ENCODE measurements at places on chromosomes 12 and 14.

GRCh38 chr14:72275242-72275641 lies 343.0 kb downstream of the RGS6 start:
- DNase-seq = no peak

GRCh38 chr12:76310110-76310509 lies 38.1 kb downstream of the BBS10 start:
- peak; percentile 71 for DNase-seq

GRCh38 chr12:113825705-113826104 lies 140.4 kb downstream of the RBM19 start:
- no peak for DNase-seq

- no peak for DNase-seq
Measured at GRCh38 chr14:84064316-84065125, 1465.4 kb upstream of the FLRT2 start.

DNA sequence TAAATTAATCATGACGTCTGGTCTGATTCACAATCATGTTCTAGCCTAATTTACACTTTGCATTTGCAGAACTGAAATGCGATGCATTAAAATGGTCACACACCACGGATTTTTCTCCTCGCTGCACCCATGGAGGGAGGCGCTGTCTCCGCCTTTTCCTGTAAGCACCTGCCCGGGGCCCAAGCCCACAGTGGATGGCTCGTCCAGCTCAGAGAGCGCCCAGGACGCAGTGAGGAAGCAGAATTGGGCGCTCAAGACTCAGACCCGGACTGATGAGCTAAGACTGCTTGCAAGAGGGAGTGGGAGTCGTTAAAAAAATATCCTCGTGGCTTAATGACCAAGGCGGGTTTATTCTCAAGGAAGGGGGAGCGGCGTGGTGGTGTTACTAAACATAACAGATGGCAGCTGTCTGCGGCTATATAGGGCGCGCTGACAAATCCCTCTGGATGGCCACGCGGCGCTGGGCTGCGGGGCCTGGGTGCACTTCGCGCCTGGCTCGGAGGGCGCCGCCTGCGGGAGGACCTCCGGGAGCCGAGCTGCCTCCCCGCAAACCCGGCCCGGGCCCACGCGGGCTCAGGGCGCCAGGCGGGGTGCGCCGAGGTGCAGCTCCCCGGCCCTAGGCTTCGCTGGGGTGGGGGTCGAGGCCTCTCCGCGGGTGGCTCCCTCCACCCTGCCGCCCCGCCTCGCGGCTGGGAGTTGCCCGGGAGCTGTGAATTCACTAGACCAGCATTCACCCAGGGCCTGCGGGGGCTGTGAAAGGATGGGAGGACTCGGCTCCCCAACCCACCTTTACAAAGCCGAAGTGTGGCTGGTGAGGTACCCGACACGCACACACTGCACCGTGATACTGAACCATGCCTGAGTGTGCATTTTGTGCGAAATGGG lies 78.7 kb downstream of the PPM1A start:
- DNase-seq = peak; percentile 16

- no peak for DNase-seq
Measured at GRCh38 chr14:68877993-68878575, 85.2 kb upstream of the ZFP36L1 start.

DNA sequence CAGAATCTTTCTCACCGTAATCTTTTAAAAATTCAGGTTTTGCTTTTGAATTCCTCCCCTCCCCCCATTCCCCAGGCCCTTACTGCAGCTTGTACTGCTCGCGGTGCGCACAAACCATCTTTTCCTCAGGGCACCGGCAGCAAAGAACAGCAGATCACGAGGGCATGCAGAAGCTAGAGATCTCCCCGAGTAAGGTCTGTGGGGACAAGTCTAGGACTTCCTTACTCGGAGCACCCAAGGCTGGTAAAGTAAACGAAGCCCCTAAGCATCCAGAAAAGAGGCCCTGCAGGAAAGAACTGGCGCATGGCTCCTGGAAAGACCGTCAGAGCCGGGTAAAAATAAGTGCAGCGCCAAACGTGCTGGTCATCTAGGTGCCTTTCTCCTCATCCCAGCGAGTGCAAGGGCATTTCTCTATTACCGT lies 727 bp downstream of the LDHB start:
- peak; percentile 49 for DNase-seq

DNA sequence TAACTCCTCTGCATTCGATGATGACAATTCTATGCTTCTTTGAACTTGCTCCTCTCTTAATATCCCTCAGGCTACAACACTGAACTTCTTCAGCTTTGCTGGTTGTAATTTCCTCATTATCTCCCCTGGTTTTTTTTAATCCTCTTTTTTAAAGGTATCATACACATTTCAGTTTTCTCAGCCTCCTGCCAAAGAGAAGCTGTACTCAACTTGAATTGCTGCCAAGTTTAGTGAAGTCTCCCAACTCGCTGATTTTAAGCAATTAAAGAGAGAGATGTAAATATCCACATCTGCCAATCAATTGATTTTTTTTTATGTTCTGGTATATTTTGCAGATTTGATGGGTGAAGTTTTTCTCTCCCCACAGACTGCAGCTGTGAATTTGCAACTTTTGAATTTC lies 817.8 kb downstream of the GALC start:
- no peak for DNase-seq

GRCh38 chr12:57845478-57846284 lies 848 bp downstream of the CTDSP2 start:
- DNase-seq = peak; percentile 54

- DNase-seq = no peak
Measured at GRCh38 chr14:91470216-91470615, 39.9 kb downstream of the PPP4R3A start.

- DNase-seq = no peak
Measured at GRCh38 chr12:118145113-118145797, 9.3 kb downstream of the PEBP1 start.

DNA sequence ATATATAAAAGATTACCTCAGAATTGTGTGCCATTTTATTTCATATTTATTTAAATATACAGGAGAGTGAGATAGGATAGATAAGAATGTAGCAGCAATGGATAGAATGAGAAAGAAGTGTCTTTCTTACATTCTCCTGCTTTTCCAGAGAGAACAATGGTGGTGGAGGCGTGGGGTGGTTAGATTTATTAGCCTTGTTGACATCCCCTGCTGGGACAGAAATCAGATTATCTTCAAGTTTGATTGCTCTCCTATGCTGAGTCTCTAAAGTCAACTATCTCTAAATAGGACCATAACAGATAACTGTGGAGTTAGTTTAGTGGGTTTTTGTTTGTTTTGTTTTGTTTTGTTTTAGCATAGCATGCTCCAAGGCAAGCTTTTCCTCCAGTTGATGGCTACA lies 397.6 kb downstream of the LRFN5 start:
- no peak for DNase-seq

GRCh38 chr14:85533023-85533860 lies 3.3 kb downstream of the FLRT2 start:
- DNase-seq = peak; percentile 90

- no peak for DNase-seq
Measured at GRCh38 chr12:81949841-81950308, 190.7 kb upstream of the PPFIA2 start.

- no peak for DNase-seq
Measured at GRCh38 chr12:12202105-12202504, 64.7 kb downstream of the LRP6 start.

DNA sequence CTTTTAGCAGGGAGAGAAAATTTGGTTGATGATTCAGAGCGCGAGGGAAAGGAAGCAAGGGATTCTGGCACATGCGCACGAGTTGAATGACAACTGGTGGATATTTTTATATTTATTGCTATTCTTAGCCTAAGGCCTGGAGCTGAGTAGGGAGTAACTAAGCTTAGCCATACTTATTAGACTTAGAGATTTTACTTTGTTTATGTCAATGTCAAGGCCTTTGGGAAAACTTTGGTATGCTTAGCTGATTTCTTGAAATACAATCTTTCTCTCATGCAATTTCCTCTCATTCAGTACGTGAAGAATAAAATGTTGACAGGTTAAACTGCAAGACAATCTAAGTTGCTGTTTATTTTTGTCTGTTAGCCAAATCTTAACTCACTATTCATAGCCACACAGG lies 101.1 kb downstream of the CRADD start:
- DNase-seq = peak; percentile 85

- no peak for DNase-seq
Measured at GRCh38 chr12:106760184-106760531, 14.3 kb upstream of the RIC8B start.

DNA sequence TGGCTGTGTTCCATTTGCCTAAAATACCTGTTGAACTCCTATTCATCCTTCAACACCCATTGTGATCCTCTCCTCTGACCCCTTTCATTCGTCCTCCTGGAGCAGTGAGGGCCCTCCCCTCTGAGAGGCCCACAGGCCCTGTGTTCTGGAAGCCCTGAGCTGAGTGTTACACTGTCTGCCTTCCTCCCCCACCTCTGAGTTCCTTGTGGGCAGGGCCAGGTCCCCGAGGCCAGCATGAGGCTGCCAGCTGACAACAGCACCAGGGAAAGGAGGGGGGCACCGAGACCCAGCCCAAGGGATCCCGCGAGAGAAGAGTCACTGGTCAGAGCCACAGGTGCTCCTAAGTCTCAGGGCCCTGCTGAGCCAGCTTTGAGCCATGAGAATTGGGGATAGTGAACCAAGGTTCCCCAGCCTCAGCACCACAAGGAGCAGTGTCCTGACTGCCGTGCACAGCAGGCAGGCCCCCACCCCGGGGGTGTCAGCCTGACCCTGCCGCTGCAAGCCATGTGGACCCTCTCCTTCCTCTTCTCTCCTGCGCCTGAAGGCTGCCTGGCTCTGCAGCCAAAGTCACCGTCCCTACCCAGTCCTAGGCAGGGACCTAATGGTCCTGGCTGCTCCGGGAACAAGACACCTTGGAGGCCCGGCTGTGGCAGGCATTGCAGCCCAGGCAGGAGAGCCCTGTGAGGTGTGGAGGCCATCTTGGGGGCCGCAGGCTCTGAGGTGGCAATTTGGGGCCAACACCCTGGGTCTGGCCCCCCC lies 52.5 kb downstream of the BEGAIN start:
- DNase-seq = no peak

DNA sequence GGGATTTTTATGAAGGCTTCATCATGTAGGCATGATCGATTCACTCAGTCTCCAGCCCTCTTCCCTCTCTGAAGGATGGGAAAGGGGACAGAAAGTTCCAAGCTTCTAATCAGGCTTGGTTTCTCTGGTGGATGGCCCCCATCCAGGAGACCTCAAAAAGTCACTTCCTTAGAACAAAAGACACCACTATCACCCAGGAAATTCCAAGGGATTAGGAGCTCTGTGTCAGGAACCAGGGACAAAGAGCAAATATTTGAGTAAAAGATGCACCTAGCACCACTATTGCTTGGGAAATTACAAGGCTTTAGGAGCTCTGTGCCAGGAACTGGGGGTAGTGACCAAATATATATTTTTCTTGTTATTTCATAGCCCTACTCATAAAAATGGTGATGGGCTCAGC lies 33.6 kb upstream of the TMX1 start:
- no peak for DNase-seq

GRCh38 chr14:99262977-99263448 lies 9.0 kb downstream of the BCL11B start:
- no peak for DNase-seq

GRCh38 chr14:61671082-61671481 lies 24.2 kb upstream of the HIF1A start:
- no peak for DNase-seq

DNA sequence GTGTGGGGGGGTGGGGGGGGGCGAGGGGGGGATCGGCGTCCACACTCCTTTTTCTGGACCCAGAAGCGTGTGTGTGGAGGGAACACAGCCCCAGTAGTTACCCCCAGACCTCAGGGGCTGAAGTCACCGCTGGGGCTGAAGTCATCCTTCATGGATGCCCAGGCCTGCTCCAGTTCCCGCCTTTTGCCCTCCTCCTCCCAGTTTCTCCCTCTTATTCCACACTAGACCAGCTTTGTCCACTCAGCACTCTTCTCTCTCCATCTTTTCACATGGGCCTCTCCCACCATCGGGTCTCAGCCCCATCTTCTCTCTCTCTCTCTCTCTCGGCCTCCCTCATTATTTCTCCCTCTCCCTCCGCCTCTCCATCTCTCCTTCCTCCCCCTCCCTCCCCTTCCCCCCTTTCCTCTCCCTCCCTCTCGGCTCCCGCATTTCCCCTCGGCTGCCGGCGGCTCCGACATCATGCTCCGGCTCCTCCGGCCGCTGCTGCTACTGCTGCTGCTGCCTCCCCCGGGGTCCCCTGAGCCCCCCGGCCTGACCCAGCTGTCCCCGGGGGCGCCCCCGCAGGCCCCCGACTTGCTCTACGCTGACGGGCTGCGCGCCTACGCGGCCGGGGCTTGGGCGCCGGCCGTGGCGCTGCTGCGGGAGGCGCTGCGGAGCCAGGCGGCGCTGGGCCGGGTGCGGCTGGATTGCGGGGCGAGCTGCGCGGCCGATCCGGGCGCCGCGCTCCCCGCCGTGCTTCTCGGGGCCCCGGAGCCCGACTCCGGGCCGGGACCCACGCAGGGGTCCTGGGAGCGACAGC lies at the start of gene P3H3:
Gene P3H3 (plus strand): TSS at position 426 of the 799 bp plus-strand sequence. CDS start 34 bp downstream, at position 460.
- DNase-seq = peak; percentile 74

DNA sequence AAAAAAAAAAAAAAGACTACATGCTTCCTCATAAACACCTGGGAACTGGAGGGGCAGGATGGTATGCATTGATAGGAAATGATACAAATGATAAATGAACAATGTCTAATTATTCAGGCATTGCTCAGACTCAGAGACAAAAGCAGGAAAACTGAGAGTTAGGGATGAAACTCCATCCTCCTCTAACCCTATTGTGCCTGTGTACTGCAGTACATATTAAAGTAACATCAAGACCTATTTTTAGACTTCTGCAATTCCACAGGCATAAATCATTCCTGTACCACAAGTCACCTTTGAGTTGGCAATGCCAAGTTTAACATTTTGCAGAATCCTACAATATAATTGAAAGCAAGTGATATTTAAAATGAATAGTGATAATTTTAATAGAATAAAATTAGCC lies 156.5 kb upstream of the USP15 start:
- DNase-seq = no peak

DNA sequence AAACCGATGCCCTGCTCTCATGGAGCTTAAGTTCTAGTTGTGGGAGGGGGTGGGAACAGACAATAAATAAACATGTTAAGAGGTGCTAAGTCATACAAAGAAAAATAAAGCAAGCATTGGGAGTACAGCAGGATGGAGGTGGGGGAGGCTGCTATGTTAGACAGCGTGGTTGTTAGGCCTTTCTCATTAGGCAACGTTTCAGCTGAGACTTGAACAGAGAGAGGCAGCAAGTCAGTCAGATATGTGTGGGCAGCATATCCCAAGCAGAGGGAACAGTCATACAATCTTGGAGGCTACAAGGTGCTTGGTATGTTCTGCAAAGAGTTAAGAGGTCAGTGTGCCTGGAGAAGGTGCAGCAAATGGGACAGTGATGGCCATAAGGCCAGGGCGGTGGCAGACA lies 97.7 kb upstream of the CCDC196 start:
- no peak for DNase-seq

GRCh38 chr12:115683240-115683780 lies 594.2 kb downstream of the MED13L start:
- no peak for DNase-seq

GRCh38 chr12:51471111-51471864 lies 46.7 kb downstream of the SLC4A8 start:
- no peak for DNase-seq

DNA sequence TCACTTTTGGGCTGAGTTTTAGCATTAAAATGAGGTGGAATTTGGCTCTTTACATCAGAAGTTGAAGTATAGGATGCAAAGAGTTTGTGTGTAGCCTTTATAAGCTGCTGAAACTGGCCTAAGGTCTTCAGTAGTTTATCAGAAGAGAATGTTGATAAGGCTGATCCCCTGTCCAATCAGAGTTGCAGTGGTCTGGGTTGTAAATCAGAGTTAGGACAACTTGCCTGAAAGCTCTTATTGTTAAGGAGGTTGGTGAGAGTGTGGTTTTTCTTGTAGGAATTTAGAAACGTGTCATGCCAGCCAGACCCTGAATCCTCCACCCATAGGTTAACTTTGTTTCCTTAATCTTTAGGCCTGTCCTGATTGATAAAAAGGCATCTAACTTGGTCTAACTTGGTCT lies 143.5 kb downstream of the ST8SIA1 start:
- no peak for DNase-seq
